ENCODE measurements at places on chromosomes 6 and 20.
A peak's percentile ranks its signal among the peaks of the same experiment; 100 is the strongest.

- no peak for DNase-seq
These were observed 150.9 kb downstream of the JARID2 start for GRCh38 chr6:15396808-15397207.

GRCh38 chr20:54067606-54068174 lies 2.7 kb downstream of the BCAS1 start:
- DNase-seq = no peak

GRCh38 chr6:42226645-42227143 lies 9.0 kb upstream of the MRPS10 start:
- peak; percentile 32 for DNase-seq

DNA sequence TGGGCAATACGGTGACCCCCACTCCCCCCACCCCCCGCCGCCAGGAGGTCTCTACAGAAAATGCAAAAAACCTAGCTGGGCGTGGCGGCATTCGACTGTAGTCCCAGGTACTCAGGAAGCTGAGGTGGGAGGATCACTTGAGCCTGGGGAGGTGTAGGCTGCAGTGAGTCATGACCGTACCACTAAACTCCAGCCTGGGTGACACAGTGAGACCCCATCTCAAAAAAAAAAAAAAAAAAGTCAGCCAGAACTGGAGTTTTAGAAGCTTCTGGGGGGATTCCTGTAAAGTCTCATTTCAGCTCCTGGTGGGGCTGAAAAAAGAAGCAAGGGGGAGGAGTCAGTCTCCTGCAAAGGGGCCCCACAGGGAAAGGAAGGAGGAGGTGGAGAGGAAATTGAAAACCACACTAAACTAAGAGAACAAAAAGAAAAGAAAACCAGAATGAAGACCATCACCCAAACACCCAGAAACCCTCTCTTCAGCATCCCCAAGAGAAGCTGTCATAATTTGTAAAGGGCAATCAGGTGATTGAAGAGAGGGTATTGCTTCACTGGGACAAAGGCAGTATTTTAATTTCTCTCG lies 50.4 kb downstream of the NOL4L start:
- no peak for DNase-seq

DNA sequence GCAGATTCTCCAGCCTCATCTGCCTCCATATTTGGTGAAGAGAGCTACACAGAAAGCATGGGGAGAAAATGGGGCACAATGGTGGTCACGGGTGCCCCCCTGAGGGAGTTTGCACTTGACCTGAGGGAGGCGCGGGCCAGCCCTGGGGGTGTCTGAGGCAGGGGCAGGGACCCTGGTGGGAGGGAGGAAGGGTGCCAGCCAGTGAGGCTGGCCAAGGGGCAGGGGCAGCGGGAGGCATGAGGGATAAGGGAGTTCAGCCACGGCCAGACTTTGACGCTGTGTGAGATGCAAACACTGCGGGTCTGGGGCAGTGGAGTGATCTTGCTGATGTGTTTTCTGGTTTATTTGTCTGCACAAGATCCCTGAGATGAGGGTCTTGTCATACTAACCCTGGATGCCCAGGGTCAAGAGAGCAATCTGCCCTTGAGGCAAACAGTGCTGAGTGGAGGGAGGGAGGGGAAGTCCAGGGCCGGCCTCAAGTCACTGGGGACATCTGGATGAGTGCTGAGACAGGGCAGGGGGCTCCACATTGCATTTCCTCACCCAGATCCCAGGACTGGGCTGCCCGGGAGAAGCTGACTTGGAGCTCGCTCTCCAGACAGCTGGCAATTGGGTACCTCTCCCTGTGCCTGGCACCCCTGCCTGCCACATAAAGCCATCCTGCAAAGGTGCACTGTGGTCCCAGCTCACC lies 8.8 kb upstream of the PCMTD2 start:
- no peak for DNase-seq

GRCh38 chr20:50408526-50409364 lies 101.4 kb upstream of the PTPN1 start:
- DNase-seq = no peak

GRCh38 chr6:113586413-113587077 lies 270.6 kb upstream of the MARCKS start:
- DNase-seq = no peak

- DNase-seq = no peak
These were observed 8.9 kb upstream of the IGF2R start for GRCh38 chr6:159959976-159960384.

DNA sequence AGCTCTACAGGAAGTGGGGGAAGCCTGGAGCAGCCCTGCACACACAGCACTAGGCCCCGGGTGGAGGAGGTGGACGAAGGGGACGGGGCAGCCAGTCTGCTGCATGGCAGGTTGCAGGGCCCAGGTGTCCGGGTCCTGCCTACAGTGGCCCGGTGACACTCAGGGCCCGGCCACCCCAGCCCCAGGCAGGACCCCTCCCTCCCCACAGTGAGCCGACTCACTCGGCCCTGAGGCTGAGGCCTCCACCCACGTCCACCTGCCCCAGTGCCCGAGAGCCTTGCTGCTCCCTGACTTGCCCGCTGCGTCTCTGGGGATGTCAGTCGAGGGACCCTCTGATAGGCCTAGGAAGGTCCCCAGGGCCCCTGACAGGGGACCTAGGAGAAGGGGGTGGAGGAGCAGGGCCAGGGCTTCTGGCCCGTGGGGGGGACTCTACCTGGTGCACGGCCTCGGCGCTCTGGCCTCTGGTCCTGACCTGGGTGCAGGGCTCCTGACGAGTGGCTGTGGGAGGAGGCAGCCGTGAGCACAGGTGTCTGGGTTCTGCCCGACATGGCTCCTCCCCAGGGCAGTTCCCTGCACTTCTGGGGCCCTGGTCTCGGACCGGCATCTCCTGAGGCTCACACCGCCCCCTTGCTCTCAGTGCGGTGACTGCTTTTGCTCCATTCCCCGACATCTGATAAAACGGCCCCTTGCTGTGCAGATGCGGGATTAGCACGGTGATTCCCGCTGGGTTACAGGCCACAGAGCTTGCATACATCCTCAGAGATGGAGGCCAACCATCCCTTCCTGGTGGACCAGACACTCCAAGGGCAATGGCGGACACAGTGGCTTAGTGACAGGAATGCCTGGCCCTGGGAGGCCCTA lies 20.1 kb downstream of the FRMD1 start:
- no peak for DNase-seq

DNA sequence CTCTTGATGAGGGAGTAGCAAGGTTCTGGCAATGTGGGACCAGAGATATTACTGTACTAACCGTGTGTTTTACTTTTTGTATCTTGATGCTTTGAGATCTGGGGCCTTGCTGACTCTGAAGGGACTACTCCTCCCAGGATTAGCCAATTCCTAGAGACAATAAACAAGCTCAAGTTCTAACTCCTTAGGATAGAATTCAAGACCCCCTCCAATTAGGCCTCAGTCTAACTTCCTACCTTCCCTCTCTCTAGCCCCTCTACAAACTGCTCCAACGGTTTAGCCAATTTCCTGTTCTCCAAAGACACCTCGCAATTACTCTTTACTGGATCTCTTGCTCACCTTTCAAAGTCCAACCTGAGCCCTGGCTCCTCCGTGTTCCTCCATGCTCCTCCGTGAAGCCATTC lies 158.7 kb upstream of the JARID2 start:
- no peak for DNase-seq

DNA sequence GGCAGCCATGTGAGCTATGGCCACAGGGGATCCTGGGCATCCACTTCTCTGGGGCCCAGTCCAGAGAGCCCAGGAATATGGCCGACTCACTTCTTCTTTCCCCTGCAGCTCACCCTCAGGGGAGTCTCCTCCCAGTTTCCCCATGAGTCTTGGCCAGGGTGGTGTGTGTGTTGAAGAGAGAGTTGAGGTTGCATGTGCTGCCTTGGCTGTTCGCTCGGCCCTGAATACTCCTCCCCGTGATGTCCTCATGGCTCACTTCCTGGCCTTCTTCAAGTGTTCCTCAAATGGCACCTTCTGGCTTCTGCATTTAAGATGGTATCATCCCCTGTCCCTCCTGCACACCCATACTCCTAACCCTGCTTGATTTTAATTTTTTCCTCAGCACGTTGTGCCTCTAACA lies 3.2 kb upstream of the TREML1 start:
- DNase-seq = no peak

GRCh38 chr6:157631412-157631811 lies 191.6 kb upstream of the SNX9 start:
- DNase-seq = no peak

GRCh38 chr6:4612636-4613171 lies 163.5 kb upstream of the CDYL start:
- no peak for DNase-seq

GRCh38 chr6:84764332-84765049 lies at the start of gene TBX18:
TSS of gene TBX18 (minus strand) at chr6:84764598. CDS start at chr6:84764181, 417 bp downstream.
- peak; percentile 85 for DNase-seq

DNA sequence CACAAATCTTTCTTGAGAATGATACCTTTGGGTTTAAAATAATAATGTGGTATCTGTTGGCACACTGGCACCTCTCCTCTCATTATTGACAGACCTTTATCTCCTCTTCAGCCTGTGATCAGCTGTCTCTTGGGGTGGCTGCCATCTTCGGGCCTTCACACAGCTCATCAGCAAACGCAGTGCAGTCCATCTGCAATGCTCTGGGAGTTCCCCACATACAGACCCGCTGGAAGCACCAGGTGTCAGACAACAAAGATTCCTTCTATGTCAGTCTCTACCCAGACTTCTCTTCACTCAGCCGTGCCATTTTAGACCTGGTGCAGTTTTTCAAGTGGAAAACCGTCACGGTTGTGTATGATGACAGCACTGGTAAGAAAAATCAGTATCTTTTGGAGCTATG lies 232.8 kb downstream of the GRIK2 start:
- no peak for DNase-seq

- DNase-seq = no peak
These were observed 49.4 kb upstream of the FNDC1 start for GRCh38 chr6:159119791-159120190.

GRCh38 chr6:22248513-22249308 lies 48.1 kb downstream of the PRL start:
- DNase-seq = no peak

DNA sequence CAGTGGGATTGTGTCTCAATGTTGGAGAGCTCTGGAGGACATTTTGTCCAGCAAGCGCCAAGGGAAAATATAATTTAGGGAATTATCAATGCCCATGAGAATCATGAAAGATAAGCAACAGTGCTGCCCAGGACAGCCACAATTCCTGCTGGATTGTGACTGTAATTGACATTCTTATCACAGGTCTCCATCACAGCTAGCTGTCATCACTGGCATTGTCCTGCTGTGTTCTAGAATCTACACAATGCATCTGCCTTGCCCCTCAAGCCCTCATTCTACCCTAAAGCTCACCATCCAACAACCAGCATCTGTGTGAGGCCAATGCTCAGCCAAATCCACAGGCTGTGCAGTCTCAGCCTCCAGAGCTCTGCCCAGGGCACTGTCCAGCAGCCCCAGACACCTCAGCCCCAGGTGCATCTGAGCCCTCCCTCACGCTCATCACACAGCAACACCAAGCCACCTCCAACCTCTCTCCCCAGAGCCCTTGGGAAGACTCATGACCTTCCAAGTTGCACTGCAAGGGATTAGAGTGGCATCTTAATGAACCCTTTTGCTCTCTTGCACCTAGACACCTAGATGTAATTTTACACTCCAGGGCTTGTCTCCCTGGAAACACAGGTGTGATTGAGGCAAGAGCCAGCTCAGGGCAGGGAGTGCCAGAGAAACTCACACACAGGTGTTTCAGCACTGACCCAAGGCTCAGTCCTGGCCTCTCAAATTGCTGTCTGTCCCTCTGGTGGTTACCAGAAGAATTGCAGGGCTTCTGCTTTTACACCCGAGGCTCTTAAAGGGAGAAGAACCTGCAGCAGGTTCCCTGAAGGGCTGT lies 85.2 kb upstream of the PHACTR3 start:
- peak; percentile 47 for DNase-seq

- DNase-seq = no peak
These were observed 306.5 kb upstream of the HS3ST5 start for GRCh38 chr6:114649298-114649697.

- no peak for DNase-seq
These were observed 19.5 kb upstream of the DAAM2 start for GRCh38 chr6:39772559-39773273.

GRCh38 chr6:161091972-161092701 lies 100.6 kb downstream of the MAP3K4 start:
- no peak for DNase-seq

GRCh38 chr6:2940010-2940850 lies 31.1 kb downstream of the SERPINB6 start:
- DNase-seq = no peak

DNA sequence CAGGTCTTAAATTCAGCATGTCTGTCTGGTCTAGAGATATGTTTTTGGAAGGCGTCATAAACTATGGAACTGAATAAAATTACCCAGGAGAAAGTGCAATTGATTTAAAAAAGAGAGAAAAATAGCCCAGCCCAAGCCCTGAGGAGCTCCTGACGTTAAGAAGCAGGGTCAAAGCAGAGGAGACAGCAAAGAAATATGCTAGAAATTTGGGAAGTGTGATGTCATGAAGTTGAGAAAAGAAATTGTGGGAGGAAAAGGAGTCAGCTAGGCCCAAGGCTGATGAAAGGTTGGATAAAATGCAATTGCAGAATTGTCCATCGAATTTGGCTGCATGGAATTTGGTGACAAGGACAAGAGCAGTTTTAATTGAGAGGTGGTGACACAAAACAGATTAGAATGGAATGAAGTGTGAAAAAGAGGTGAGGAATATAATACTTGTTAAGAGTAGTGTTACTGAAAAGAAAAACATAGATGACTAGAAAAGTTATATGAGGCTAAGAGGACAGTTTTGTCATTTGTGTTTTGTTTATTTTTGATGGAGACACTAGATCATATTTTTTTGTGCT lies 381.6 kb downstream of the LAMA2 start:
- DNase-seq = no peak
